ENCODE measurements at places on chromosomes 4 and X. TPM values are rescaled to one million over a fixed set of nuclear protein-coding genes. Genes with fewer than 3 reads are reported as not detected.

DNA sequence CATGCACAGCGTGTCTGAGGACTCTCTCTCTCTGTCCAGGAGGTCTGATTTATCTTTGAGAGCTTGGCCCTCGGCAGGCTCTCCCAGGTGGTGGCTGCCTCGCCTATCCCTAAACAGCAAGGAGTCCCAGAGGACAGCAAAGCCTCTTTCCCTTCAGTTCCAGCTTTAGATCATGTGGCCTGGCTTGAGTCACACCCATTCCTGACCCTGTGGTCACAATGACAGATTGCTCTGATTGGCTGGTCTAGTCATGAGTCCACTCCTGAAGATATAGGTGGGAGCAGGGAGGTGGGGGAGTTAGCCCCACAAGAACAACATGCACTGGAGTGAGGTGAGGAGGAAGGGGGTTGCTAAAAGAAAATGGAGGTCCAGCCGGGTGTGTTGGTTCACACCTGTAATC is 12.1 kb upstream of the PORCN start:
- no peak overlapping the region for H3K27ac ChIP-seq
- H3K36me3 ChIP-seq, result no peaks in the 10 kb centered on the region
- H3K4me3 ChIP-seq, result no peak overlapping the region
- H3K27me3 ChIP-seq, result no peaks in the 10 kb centered on the region
- no peak for DNase-seq

GRCh38 chrX:69362354-69362753 is 141.8 kb upstream of the NALF2 start:
- H3K4me3 ChIP-seq, result no peak overlapping the region
- H3K4me1 ChIP-seq, result no peaks in the 10 kb centered on the region
- H3K27ac ChIP-seq, result no peak overlapping the region
- DNase-seq, result no peak
- H3K36me3 ChIP-seq, result no peaks in the 10 kb centered on the region
- H3K27me3 ChIP-seq, result no peaks in the 10 kb centered on the region

- no peak overlapping the region for H3K27ac ChIP-seq
- no peaks in the 10 kb centered on the region for H3K27me3 ChIP-seq
- no peaks in the 10 kb centered on the region for H3K36me3 ChIP-seq
- H3K4me3 ChIP-seq, result no peak overlapping the region
- no peak for DNase-seq
These were observed 1045.6 kb downstream of the GLUD2 start for GRCh38 chrX:122092978-122093377.

DNA sequence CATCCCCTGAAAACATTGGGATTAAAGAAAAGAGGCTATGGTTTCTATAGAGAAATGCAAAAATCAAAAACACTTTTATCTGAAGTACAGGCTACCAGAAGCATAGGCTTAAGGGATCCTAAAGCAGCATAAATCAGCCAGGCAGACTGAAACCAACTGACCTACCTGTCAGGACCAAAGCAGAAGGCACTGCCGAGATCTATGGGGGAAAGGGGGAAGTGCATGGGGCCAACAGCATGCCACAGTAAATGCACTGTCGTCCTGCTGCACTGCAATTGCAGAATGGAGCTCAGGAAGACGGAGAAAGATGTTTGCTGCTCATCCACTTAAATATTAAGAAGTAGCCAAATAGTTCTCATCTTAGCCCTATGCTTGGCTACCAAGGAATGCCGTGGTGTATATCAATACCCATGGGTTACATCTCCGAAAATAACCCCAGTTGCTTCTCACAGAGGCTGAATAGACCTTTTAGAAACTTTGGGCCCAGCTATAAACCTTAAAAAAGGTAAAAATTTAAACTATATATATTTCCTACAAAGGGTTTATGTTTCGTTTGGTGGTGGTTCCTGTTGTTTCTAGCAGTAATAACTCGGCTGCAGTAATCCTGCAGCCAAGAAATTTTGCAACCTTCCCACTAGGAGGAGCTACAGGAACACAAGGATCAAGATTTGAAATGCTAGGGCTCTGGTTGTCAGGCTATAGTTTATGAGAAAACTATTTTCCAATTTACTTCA is 312.2 kb upstream of the DIAPH2 start:
- no peaks in the 10 kb centered on the region for H3K36me3 ChIP-seq
- H3K27me3 ChIP-seq, result no peaks in the 10 kb centered on the region
- H3K4me1 ChIP-seq, result no peaks in the 10 kb centered on the region
- H3K4me3 ChIP-seq, result no peak overlapping the region

DNA sequence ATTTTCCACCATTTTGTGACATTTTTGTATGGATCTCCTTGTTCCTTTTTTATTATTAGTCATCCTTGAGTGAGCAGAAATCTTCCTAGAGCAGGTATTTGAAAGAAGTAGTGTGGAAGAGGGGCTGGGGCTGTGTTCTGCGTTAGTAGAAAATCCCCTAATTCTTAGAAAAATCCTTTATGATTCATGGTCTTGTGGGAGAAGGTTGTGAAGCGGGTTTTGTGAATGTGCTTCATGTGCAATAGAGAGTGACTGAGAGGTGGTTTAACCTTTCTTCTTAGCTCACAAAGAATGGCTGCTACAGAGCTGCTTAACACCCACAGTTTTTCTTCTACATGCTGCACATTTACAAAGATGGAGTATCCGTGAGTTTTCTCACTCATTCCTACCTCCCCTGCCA is 220.5 kb downstream of the IDS start:
- no peak overlapping the region for H3K27ac ChIP-seq
- H3K4me1 ChIP-seq, result no peaks in the 10 kb centered on the region
- no peaks in the 10 kb centered on the region for H3K27me3 ChIP-seq
- no peak for DNase-seq

DNA sequence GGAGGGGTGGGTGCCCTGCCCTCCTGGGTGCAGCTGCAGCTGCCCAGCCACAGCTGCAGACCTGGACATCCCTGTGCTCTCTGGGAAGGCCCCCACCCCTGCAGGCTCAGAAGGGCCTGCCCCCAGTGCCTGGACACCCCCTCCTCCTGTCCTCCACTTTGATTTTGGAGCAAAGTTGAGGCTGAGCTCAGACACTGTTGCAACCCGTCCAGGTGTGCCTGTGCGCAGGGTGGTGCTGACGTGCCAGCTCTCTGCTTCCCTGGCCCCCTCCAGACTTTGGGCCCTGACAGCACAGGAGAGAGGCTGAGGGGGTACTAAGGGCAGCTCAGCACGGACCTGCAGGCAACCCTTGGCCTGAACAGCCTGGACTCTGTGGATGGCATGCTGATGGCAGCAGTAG is 750.3 kb downstream of the ARAP2 start:
- no peaks in the 10 kb centered on the region for H3K4me1 ChIP-seq
- no peak for DNase-seq
- H3K4me3 ChIP-seq, result no peak overlapping the region
- no peaks in the 10 kb centered on the region for H3K36me3 ChIP-seq

DNA sequence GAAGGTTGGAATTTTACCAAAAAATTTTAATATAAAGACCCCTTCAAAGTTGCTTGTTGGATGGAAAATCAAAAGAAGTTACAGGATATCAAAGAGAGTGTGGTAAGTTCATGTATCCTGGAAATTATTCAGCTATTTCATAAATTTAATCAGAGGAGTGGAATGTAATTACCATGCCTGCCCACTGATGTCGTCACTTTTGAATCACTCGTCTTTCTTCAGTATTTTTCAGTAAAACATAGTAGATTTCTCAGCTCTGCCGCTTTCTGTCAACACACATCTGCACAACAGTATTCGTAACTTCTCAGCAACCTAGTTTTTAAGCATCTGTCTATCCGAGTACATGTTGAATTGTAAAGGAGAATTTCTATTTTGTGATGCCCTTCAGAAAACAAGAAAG is 2163.0 kb upstream of the AGA start:
- H3K4me1 ChIP-seq, result no peaks in the 10 kb centered on the region
- H3K27ac ChIP-seq, result no peak overlapping the region
- no peaks in the 10 kb centered on the region for H3K27me3 ChIP-seq
- H3K4me3 ChIP-seq, result no peak overlapping the region

DNA sequence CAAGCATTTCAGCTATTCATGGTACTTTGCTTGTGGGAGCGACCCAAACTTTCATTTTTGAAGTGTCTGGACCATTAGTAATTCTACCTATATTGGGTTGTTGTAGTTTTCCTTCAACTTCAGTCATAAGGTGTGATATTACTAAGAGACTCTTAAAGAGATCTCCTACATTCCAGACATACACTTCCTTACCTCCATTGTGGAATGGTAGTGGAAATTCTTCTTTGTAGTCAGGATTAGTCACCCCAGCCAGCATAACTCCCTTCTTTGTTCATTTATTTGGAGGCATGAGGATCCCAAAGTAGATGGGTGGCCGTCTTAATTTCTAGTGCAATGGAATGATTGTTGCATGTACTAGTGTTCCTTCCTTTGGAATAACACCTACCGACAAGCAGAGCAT is 991.4 kb downstream of the ARAP2 start:
- no peak overlapping the region for H3K27ac ChIP-seq
- no peaks in the 10 kb centered on the region for H3K4me1 ChIP-seq
- no peaks in the 10 kb centered on the region for H3K36me3 ChIP-seq
- DNase-seq, result no peak
- H3K4me3 ChIP-seq, result no peak overlapping the region

- no peaks in the 10 kb centered on the region for H3K36me3 ChIP-seq
- no peaks in the 10 kb centered on the region for H3K4me1 ChIP-seq
- no peaks in the 10 kb centered on the region for H3K27me3 ChIP-seq
- no peak for DNase-seq
These were observed 105.6 kb downstream of the APOOL start for GRCh38 chrX:85109235-85109634.

DNA sequence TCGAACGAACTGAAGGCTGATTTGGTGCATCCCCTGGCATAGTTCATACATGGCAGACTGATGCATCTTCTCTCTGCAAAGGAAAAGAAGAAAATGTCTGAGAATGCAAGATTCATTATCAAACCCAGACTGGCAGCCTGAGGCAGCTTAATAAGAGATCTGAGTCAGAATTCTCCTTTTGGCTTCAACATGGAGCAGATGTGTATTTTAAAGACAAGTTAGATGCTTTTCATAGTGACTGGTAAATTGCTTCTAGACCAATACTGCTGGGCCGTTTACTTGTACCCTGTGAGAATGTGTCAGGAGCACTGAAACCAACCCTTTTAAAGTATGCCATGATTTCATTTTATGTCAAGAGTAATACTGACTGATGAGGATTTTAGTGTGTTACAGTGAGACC is 322.0 kb downstream of the NR3C2 start:
- H3K36me3 ChIP-seq, result no peaks in the 10 kb centered on the region
- H3K27me3 ChIP-seq, result no peaks in the 10 kb centered on the region

DNA sequence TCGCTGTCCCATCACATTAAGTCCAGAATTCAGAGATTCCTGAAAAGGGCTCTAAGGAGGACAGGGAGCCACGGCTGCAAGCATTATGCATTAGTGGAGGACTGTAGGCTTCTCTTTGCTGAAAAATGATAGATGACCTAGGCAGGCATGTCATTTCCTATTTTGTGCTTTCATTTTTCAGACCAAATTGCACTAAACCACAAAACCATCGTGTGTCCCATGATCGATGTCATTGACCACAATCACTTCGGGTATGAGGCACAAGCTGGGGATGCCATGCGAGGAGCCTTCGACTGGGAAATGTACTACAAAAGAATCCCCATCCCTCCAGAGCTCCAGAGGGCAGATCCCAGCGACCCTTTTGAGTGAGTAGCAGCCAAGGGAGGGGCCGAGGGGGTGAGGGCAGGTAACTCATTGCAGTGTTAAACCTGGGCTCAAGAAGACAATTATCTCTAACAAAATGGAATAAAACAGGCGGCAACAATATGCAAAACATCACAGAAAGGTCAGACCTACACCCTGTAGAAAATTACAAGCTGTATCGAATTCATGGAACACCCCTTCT is 355.2 kb upstream of the GALNT7 start:
- H3K4me3 ChIP-seq, result no peak overlapping the region
- no peak overlapping the region for H3K27ac ChIP-seq
- no peaks in the 10 kb centered on the region for H3K36me3 ChIP-seq
- H3K4me1 ChIP-seq, result no peaks in the 10 kb centered on the region

- H3K4me3 ChIP-seq, result no peak overlapping the region
- no peak for DNase-seq
- no peak overlapping the region for H3K27ac ChIP-seq
- no peaks in the 10 kb centered on the region for H3K4me1 ChIP-seq
- H3K36me3 ChIP-seq, result no peaks in the 10 kb centered on the region
These were observed 148.3 kb upstream of the USP38 start for GRCh38 chr4:143036443-143036842.

- H3K27me3 ChIP-seq, result no peaks in the 10 kb centered on the region
- DNase-seq, result no peak
- no peaks in the 10 kb centered on the region for H3K4me1 ChIP-seq
- no peaks in the 10 kb centered on the region for H3K36me3 ChIP-seq
- no peak overlapping the region for H3K27ac ChIP-seq
These were observed 70.6 kb upstream of the CENPE start for GRCh38 chr4:103268746-103269145.

GRCh38 chr4:119629142-119629471 is 503 bp upstream of the PDE5A start:
- H3K4me3 ChIP-seq, result peak overlapping the region; percentile 43
- no peaks in the 10 kb centered on the region for H3K36me3 ChIP-seq
- H3K27me3 ChIP-seq, result peaks cover 9% of the 10 kb centered on the region
- H3K27ac ChIP-seq, result no peak overlapping the region

The SPANXA1 gene
- polyA plus RNA-seq, result not detected

DNA sequence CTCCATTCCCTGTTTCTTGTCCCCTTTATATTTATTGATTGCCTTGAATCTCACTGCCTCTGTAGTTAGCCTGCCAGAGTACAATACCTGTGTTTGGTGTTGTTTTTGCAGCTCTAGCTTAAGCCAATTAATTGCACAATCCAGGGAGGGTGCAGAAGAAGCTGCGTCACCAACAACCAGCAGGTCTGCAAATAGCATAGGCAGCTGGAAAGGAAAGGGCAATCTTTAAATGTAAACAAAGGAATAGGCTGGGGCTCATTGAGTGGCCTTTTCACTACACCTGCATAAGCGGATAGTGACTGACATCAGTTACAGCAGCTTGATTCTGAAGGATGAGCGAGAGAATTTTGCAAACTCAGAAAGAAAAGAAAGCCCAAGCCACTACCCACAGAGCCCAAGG is 106.8 kb upstream of the RAI2 start:
- H3K4me3 ChIP-seq, result no peak overlapping the region
- H3K27me3 ChIP-seq, result no peaks in the 10 kb centered on the region
- DNase-seq, result no peak
- H3K4me1 ChIP-seq, result no peaks in the 10 kb centered on the region

The DCHS2 gene
- polyA plus RNA-seq, result 0.16 TPM

The SLC30A9 gene
- polyA plus RNA-seq, result 12.6 TPM

- DNase-seq, result no peak
- no peaks in the 10 kb centered on the region for H3K36me3 ChIP-seq
- no peak overlapping the region for H3K27ac ChIP-seq
- H3K4me1 ChIP-seq, result no peaks in the 10 kb centered on the region
These were observed 2.0 kb upstream of the SOD3 start for GRCh38 chr4:24793219-24794005.

DNA sequence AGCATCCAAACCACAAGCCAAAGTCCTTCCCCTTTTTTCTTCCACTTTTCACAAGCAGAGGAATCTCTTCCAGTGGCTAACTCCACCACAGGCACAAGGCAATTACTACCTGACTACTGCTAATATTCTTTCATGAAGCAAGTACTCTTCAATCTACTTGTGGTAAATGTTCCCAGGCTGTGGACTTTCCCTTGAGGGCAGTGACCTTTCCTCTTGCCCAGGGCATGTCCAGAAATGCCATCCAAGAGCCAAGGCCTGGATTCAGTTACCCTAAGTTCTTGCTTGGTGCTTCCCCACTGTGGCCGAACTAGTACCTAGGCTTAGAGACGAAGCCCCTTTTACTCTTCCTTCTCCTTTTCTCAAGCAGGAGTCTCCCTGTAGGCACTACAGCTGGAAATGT is 400.7 kb downstream of the DCAF12L2 start:
- no peak overlapping the region for H3K4me3 ChIP-seq
- no peaks in the 10 kb centered on the region for H3K36me3 ChIP-seq
- H3K4me1 ChIP-seq, result no peaks in the 10 kb centered on the region
- no peak for DNase-seq
- H3K27ac ChIP-seq, result no peak overlapping the region
- H3K27me3 ChIP-seq, result no peaks in the 10 kb centered on the region
